ENCODE measurements at places on chromosomes 6 and 20. TPM values are rescaled to one million over a fixed set of nuclear protein-coding genes. Genes with fewer than 3 reads are reported as not detected.

The LY6G6F gene
- not detected for total RNA-seq

The SLC13A3 gene
- total RNA-seq, result 1.8 TPM

The CTAGE9 gene
- total RNA-seq, result 0.75 TPM

The PLA2G7 gene
- total RNA-seq, result 14.3 TPM

The DEFB132 gene
- total RNA-seq, result not detected

The LST1 gene
- 3.2 TPM for total RNA-seq

The CYP39A1 gene
- 11.4 TPM for total RNA-seq

The ZNF334 gene
- total RNA-seq, result 15.0 TPM

GRCh38 chr20:63307538-63308217, 14.7 kb downstream of the COL20A1 start:
- DNase-seq, result no peak
